Right ventricle myocardium superior (tissue), 1 donor: ENCODE measurements at places on chromosomes 13 and 19. TPM values are rescaled to one million over a fixed set of nuclear protein-coding genes. Genes with fewer than 3 reads are reported as not detected.

- DNase-seq = no peak
Observed at GRCh38 chr13:91155512-91156114, 191.9 kb upstream of the MIR17HG start.

DNA sequence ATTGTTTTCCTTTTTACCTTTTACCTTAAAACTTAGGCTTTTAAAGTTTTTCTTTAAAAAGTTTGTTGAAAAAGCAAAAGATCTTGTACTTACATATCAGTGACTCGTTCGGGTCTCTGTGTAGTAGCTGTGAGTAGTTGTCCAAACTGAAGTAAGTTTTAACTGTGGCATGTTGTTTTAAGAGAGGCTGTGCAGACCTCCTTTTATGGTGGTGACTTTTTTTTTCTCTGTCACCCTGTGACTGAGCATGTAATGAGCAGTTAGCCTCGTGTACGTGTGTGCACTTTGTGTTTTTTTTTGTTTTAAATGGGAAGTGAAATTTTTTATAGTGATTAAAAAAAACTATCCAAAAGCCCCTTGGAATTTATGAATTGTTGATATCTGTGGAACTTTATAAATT is at the start of gene GPR183:
TSS of gene GPR183 (minus strand) at position 153 of the 400 bp plus-strand sequence. CDS start 11,254 bp downstream, outside the sequence.
- DNase-seq = no peak

GRCh38 chr13:109756778-109757177 is 29.6 kb downstream of the IRS2 start:
- DNase-seq = no peak

GRCh38 chr19:52229524-52229923 is 39.7 kb downstream of the PPP2R1A start:
- no peak for DNase-seq

DNA sequence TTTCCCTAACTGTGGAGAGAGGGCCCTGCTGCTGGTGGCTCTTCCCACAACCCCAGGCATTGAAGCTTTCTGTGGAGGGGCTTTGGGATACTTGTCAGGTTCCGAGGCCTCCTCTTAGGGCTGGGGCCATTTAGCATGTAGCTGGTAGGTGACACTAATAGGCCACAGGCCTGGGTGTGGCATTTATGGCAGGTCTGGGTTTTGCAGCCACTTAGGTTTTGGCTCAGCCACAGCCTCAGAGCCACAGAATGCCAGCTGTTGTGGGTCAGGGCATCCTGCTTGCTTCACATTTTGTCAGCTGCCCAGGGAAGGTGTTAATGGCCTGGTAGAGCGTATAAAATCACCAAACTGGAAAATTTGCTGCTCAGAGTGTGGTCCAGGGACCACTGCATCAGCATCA is 15.7 kb downstream of the FAM124A start:
- DNase-seq = no peak

GRCh38 chr13:111858571-111858970 is 208.4 kb upstream of the SOX1 start:
- DNase-seq = no peak

- no peak for DNase-seq
Observed at GRCh38 chr13:26656919-26657318, 99.4 kb downstream of the WASF3 start.

GRCh38 chr19:30662211-30662861 is 290.2 kb downstream of the ZNF536 start:
- no peak for DNase-seq

GRCh38 chr19:3778899-3779723 is 7.1 kb downstream of the MATK start:
- DNase-seq = no peak

- no peak for DNase-seq
Observed at GRCh38 chr13:20395061-20395916, 130.4 kb downstream of the CRYL1 start.

The SIGLEC12 gene
- total RNA-seq = not detected
